ENCODE measurements at places on chromosomes 1 and 21.

- no peak for DNase-seq
These were observed 458.0 kb upstream of the VAMP3 start for GRCh38 chr1:7313081-7313546.

- no peak for DNase-seq
These were observed 22.8 kb downstream of the ATP6V1G3 start for GRCh38 chr1:198517623-198518199.

- DNase-seq = no peak
These were observed 3.0 kb upstream of the TRAF3IP3 start for GRCh38 chr1:209752890-209753289.

- no peak for DNase-seq
These were observed 11.0 kb downstream of the BRINP2 start for GRCh38 chr1:177181631-177182291.

DNA sequence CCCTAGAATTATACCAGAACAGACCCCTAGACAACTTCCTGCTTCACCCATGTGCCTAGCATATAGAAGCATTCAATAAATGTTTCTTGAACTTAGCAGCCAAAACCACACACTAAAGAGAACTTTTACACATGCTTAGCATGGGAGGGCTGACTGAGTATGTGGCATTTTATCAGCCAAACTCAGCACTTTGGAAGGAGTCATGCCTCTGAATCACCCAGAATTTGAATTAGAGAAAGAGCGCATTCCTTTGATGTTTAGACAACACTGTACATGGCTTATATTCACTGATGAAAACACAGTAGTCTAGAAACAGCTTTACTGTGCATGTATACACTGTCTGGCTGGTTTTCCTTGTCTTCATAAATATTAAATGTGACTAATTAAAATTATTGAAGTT, 26.1 kb downstream of the SPAG17 start:
- no peak for DNase-seq

DNA sequence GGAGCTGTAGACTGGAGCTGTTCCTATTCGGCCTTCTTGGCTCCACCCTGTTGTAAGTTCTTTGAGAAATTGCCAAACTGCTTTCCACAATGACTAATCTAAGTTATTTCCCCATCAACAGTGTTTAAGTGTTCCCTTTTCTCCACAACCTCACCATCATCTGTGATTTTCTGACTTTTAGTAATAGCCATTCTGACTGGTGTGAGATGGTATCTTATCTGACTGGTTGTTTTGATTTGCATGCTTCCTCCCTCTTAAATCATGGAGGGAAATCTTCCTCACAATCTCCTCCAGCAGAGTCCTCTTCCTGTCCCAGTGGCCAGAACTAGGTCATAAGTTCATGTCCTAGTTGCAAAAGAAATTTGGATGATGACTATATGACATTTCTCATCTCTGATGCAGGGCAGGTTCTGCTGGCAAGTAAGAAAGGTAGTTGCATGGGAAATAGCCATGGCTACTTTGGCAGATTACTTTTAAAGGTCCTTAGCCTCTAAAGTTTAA, 294.0 kb downstream of the LRRC40 start:
- no peak for DNase-seq

DNA sequence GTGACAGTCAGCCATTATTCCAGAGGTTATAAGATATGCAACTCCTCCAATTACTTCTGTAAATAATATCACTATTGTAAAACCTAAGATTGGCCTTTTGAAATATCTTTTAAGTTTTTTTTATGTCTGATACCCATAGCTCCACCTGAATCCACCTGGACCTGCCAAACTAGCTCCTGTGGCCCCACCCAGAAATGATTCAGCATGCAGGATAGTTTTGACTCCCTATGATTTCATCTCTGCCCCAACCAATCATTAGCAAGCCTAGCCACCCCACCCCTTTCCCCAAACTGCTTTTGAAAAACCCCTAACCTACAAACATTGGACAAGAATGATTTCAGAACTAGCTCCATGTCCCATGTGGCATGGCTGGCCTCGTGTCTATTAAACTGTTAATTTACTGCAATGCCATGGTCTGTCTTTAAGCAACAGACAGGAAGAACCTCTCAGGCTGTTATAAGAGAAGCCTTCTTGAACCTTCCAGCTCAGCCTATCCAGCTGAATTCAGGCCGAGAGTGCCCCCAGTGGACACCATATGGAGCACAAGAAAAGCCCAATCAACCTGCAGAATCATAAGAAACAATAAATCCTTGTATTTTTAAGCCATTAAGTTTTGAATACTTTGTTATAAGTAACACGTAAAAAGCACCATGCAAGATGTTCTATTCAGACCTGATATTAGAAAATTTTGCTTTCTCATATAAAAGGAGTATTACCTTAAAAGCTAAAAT, 263.0 kb upstream of the ZRANB2 start:
- no peak for DNase-seq

DNA sequence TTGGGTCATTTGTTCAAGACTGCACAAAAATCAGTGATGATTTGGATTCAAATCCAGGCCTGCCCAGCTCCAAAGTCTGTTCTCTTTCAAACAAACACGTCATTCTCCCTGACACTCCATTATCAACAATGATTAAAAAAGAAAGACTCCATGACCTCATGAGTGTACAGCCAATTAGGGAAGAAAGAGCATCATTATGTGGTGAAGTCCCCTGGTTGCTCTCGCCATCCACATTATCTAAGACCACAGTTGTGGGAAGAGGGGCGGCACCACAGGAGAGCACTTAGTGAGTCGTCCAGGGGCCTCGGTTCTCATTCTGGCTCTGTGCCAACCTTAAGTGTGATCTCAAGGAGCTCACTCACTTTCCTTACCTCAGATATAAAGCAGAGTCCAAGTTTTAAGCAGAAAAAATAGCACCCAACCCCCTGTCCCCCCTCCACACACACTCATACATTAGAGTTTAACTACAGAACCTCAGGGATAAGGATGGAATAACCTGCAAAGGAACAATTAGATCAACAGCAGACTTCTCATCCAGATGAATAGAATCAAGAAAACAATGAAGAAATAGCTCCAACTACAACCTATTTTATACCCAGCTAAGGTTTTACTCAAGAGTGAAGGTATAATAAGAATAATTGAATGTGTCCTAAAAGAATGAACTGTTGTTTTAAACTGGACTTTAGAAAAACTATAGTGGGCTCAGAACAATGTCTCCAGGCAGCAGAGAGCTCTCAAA, 47.8 kb downstream of the COL6A1 start:
- no peak for DNase-seq

GRCh38 chr1:45364294-45364693, 24.1 kb upstream of the MUTYH start:
- DNase-seq = no peak

DNA sequence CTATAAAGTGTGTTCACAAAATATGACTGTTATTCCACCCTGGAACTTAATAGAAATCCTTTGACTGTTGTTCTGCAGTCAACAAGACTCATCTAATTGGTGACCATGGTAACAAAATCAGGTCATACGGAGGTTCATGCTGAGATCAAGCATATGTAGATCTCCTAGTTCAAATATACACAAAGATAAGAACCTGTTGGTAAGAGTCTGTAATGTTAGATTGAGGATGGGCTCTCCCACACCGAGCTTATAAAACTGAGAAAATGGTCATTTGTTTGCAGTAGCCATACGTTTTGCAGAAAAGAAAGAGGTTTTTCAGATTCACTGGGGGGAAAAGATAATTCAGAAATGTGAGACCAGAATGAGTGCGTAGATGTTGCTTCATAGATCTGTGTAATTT, 468.1 kb downstream of the RPS6KC1 start:
- no peak for DNase-seq

DNA sequence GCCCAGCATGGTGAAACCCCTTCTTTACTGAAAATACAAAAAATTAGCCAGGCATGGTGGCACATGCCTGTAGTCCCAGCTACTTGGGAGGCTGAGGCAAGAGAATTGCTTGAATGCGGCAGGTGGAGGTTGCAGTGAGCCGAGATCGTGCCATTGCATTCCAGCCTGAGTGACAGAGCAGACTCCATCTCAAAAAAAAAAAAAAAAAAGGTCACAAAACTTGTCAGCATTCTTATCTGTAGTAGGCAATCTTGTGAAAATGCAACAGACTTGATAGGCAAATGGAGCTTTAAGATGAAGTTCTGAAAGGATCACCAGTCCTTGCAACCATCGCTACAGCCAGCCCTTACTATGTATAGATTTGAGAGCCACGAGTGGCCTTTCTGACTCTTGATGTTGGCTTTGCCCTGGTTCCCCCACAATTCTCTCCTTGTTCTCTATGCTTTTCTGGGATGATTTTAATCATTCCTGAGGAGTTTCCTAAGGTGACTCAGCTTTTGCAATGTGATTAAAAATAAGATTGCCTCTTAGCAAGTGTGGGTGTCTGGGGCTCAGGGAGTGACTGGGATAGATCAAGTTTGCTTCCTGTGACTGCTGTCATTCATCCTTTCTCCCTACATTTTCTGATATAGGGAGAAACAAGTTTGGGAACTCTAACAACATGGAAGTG, 7.1 kb upstream of the MAP1LC3C start:
- no peak for DNase-seq

GRCh38 chr21:43578677-43579303, 80.5 kb downstream of the HSF2BP start:
- no peak for DNase-seq

GRCh38 chr1:32878637-32879041, 7.7 kb upstream of the HPCA start:
- DNase-seq = no peak

DNA sequence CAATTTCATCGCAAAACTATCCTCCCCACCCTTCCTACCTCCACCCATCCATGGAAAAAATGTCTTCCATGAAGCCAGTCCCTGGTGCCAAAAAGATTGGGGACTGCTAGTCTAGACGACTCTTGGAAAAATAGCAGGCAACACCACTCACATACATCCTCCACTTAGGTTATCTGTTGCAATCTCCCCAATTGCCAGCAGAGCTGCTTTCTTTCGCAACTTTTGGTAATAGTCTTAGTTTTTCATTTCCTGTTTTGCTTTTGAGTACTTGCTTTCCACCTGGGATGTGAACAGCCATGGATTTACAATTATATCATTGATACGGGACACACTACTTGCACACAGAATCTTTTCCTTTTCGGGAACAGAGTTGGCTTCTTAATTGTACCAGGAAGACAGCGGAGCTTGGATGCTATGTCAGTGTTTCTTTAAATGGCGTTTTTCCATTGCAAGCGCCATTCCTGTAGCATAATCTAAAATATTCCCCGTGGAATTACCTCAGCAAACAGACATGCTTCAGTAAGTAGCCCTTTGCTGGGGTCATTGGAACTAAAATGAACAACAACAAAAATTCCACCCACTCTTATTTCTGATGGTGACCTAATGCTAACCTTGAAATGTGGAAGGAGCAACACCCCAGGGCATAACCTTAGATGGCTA, 183.3 kb upstream of the ADGRL2 start:
- DNase-seq = no peak

DNA sequence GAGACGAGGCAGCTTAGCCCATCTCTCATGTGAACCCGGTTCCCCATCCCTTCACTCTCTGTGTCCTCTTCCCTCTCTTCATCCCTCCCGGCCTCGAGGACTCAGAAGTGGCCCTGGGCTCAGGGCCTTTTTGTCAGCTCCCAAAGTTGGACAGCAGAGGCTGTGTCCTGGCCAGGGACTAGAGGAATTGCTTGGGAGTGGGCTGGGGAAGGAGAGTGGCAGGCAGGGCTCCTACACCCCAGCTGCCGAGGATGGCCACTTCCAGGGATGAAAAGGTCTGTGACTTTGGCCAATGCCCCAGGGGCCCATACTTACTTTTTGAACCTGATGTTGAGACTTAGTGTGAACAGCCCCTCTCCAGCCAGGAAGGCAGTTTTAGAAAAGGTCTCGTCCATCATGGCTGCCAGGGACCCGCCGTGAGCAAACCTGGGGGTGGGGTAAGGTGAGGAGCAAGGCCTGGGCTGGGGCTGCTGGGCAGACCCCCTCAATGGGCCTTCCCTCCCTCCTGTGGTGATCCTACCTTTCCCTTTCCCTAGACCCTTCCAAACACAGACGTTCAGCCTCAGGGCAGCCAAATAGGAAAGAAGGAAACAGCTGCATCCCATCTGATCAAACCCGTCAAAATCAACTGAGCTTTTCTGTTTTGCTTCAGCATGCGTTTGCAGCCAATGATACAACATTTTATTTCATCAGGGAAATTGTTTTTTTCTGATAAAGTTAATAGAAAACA, 5.5 kb downstream of the THEM5 start:
- no peak for DNase-seq

GRCh38 chr1:162070094-162070748, 730 bp downstream of the NOS1AP start:
- DNase-seq = no peak

DNA sequence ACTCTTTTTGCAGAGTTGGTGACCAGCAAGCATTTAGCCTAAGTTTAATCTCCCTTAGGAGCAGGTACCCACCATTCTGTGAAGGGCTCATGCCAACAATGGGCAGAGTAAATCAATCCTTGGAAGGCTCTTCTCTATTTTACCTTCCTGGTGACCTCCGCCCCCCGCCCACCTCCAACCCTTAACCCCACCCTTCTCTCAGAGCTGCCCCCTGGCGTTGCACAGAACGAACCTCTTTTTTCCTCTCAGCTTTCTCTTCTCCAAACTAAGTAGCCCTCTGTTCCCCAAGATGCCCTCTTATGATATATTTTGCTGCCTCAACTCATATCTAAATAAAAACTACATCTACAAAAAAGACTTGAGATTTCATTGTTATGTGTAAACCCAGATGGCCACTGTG, 186.8 kb downstream of the SEC16B start:
- DNase-seq = no peak

DNA sequence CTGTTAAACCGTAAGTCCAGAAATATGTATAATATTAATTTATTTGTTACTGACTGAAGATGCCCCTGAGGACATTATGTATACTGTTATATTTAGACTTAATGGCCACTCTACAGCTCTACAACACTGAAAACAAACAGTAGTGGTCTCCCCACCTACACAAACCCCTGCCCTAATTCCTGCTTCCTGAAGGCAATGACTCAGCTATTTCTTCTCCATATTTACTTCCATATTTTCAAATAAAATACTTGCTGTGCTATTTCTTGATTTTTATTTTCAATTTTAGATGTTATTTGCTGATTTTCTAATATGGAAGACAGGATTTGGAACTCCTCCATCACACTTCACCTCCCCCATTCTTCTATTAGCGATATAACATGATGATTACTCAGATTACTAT, 97.6 kb downstream of the PCNX2 start:
- no peak for DNase-seq

- DNase-seq = no peak
These were observed 11.4 kb downstream of the SMAP2 start for GRCh38 chr1:40384887-40385286.

DNA sequence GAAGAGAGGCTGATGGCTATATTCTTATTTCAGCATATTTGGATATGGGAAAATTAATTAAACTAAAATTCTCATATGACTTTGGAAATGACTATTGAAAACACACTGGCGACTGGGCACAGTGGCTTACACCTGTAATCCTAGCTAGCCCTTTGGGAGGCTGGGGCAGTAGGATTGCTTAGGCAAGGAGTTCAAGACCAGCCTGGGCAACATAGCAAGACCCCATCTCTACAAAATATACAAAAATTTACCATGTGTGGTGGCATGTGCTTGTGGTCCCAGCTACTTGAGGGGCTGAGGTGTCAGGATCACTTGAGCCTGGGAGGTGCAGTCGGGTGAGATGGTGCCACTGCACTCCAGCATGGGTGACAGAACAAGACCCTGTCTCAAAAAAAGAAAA, 26.2 kb downstream of the HS2ST1 start:
- no peak for DNase-seq

GRCh38 chr1:202315576-202316168, 26.1 kb downstream of the UBE2T start:
- no peak for DNase-seq

- DNase-seq = no peak
These were observed 27.5 kb upstream of the CD1D start for GRCh38 chr1:158153179-158153578.

Data from esophagus squamous epithelium (tissue), 5 donors.